ENCODE measurements at places on chromosomes 11 and 22.

GRCh38 chr11:34148504-34149165 is 43.2 kb downstream of the NAT10 start:
- no peak for DNase-seq

DNA sequence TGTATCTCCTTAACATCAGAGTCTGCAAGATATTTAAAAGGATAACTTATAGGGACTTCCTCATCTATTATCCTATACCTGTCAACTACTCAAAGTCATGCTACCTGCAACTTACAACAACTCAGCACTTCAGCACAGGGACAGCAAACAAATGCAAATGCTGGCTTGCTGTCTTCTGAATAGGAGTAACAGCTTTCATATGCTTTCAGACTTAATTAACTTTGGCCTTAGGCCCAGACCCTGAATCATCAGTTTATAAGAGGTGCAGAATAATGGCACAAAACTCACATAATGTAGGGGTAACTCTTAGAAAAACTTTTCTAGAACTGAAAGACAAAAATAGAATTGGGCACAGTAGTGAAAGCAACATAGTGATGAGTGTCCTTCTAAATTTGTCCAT is 953.4 kb downstream of the DLG2 start:
- DNase-seq, result no peak

GRCh38 chr11:117977029-117977428 is 9.2 kb upstream of the IL10RA start:
- no peak for DNase-seq

DNA sequence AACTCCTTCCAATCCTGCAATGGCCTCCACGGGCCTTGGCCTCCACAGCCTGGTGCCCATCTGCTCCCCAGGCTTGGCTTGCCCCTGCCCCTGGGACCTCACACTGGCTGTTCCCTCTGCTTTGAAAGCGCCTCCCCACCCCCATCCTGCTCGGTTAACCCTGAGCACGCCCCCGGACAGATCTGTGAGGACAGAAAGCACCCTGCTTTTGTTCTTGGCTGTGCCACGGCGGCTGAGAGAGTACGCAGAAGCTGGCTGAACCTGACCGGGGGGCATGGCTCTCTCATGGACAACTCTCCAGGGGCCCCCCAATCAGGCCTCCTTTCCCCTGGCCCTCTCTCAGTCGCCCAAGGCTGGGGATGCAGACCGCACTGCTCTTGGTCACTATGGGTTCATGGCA is 20.2 kb upstream of the RASL10A start:
- DNase-seq, result no peak

- DNase-seq, result no peak
These were observed 18.2 kb downstream of the TEAD1 start for GRCh38 chr11:12692229-12693075.

- DNase-seq, result no peak
These were observed 25.5 kb upstream of the CTSC start for GRCh38 chr11:88363004-88363403.

- DNase-seq, result no peak
These were observed 7.4 kb downstream of the DUSP8 start for GRCh38 chr11:1564535-1565172.

GRCh38 chr11:38278457-38279141 is 1680.6 kb upstream of the RAG2 start:
- no peak for DNase-seq
